Upper lobe of right lung (tissue), 1 donor: ENCODE measurements at places on chromosomes 7 and 10.
A peak's percentile ranks its signal among the peaks of the same experiment; 100 is the strongest.

DNA sequence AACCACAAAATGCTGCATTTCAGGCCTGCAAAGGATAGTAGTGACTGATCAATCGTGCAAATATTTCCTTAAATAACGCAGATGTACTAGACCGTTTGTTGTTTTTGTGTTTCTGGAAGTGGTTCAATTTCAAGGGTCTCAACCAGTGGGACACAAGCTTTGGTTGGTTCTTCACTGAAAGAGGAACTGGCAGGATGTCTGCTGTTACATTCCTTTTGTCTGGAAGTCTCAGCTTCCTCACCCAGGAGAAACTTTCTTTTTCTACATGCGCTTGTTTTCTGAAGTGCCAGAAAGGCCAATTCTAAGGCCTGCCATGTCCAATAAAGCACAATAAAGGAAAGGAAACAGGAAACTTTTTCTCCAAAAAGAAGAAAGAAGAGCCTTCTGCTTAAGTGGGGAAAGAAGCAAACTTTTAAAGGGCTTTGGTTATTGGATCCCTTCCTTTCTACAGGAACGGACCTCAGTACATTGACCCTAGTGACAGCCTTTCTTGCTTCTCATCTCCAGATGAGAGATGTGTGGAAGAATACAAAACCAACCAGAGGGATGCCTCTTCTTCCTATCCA is 4.1 kb downstream of the DKK1 start:
- DNase-seq: no peak

- no peak for DNase-seq
Measured at GRCh38 chr10:115214829-115215228, 121.7 kb downstream of the ATRNL1 start.

GRCh38 chr10:129521161-129522025 is 54.4 kb downstream of the MGMT start:
- DNase-seq: no peak

DNA sequence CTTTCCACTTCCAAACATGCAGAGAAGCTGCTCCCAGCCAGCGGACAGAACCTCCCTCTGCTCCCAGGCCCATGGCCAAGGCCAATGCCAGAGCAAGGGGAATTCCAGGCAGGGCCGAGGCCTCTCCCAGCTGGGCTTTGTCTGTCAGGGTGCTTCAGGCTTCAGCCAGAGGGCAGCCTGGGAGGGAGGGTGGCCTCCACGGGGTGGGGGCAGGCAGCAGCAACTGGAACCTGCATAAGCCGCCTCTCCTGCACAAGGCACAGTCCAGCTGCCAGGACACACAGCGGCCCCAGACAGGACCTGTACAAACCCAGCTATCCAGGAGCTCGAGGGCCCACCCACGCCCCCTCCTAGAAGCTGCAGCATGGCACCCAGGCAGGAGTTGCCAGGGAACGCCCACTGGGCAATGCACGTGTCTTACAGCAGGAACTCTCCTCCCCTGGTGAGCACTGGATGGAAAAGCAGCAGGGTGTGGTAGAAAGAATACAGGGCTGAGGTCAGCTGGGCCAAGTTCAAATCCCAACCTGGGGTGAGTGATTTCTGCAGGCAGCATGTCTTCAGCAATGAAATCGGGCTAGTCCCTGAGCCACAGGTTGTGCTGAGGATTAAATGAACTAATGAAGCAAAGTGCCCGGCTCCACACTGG is 7.6 kb downstream of the FAM53B start:
- DNase-seq: peak; percentile 89

GRCh38 chr7:82578430-82578829 is 134.9 kb upstream of the CACNA2D1 start:
- DNase-seq: no peak

- no peak for DNase-seq
Measured at GRCh38 chr10:61039868-61040267, 95.9 kb upstream of the RHOBTB1 start.

DNA sequence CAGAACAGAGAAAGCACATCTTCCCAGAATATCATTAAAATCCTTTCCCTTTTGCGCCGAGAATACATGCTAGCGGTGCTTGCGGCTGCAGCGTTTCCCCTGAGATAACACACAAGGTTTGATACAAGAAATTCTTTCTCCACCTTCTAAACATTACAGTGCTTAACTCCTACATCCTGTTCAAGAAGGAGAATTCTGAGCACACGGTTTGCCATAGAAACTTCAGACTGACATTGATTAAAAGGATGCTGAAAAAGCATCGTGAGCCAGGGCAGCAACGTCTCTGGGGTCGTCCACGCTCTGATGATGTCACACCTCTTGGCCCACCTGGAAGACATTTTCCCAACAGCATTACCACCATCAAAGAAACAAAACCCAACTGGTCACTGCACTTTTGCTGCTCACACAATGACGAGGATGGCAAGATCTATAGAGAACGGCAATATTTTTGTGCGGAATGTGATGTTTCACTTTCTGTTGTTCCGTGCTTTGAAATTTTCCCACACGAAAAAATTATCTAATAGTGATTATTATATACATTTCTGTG is 27.0 kb upstream of the PRSS1 start:
- no peak for DNase-seq

DNA sequence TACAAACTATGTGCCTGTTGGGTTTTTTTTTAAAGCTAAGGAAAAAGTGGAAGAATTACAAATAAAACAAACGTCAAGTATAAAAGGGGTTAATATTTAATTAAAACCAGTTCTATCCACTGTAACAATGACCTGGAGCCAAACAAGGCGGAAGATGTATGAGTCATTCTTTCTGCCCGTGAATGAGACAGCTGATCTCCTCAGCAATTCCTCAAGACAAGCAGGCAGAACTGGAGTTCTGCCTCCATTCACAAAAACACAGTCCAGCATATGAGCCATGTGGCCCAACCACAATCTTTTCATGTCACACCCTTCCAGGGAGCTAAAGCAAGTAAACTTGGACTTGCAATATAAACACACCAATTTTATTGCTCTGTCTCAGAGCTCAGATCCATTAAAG is 8.4 kb downstream of the ETV1 start:
- no peak for DNase-seq

DNA sequence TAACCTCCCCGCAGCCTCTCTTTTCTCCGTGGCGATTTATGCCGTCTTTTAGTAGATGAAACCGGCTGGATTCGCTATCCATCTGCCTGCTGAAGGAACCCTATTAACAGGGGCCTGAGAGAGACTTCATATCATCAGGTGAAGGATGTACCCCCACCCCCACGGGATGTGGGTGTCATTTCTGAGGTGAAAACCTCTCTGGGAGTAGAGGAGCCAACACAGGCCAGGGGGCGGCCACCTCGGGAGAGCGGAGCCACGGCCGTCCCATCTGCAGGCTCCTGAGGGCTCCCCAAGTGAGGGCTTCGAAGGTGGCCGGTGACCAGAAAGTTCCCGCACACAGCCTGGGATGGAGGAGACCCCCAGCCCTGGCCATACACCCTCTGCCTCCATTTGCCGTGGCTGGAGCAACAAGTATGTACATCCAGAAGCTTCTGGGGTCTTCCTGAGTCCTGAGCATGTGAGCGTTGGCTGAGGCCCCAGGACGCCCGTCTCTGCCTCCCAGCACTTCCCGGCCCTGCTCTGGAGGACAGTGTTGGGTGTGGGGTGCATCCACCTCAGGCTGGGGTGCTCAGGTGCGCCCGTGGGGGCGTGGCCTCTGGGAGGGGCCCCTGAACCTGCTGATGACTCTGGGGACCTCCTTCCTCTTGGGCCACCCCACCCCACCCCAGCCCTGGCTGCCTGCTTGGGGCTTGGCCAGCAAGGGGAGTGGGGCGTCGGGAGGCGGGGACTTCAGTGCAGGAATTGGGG is 84.7 kb downstream of the NKX6-2 start:
- peak; percentile 54 for DNase-seq

GRCh38 chr7:146655928-146656797 is 539.6 kb downstream of the CNTNAP2 start:
- no peak for DNase-seq

DNA sequence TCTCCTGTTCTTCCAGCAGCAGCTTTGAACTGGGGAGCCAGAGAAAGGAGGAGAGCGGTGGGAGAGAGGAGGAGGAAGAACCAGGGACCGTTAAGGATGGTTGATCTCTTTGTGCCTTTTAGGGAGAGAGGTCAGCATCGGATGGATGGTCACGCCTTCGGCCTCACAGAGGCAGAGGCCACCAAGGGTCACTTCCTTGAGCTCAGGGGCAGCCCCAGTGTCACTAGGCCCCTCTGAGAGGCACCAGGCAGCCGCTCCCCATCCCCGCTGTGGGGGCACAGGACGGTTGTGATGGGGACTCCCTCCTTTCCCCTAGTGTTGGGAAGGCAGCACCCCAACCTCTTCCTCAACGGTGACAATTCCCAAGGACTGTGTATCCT is 121.4 kb downstream of the DNAJB6 start:
- no peak for DNase-seq

- DNase-seq: no peak
Measured at GRCh38 chr7:27576360-27576944, 86.2 kb downstream of the HIBADH start.

DNA sequence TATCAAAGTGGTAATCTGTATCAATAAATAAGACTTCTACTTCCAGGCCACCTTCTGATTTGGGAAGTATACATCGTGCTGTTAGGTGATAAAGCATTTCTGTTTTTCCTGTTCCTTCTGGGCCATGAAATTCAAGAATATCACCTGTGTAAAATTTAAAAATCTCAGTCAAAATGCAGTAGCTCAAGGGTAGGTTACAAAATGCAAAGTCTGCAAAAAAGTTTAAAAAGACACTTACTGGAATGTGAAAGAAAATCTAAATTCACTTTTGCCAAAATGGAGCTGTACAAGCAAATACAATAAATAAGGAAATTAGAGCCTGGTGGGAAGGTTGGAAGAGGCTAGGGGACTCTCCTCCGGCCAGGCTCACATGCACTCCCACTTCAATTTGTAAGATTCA is 26.7 kb downstream of the XRCC2 start:
- no peak for DNase-seq

- no peak for DNase-seq
Measured at GRCh38 chr7:129906700-129907099, 46.1 kb downstream of the UBE2H start.

GRCh38 chr10:58585435-58585834 is 72.8 kb downstream of the BICC1 start:
- DNase-seq: no peak

GRCh38 chr10:103569896-103570295 is 76.4 kb downstream of the NEURL1 start:
- no peak for DNase-seq

GRCh38 chr10:49115015-49115795 is at the start of gene VSTM4:
Gene VSTM4, minus strand, starts transcription at chr10:49115522. Its CDS starts 37 bp downstream, at chr10:49115485.
- DNase-seq: peak; percentile 74

GRCh38 chr10:129187331-129187730 is 279.7 kb upstream of the MGMT start:
- no peak for DNase-seq

GRCh38 chr10:35136263-35136815 is 9.7 kb downstream of the CREM start:
- DNase-seq: no peak

DNA sequence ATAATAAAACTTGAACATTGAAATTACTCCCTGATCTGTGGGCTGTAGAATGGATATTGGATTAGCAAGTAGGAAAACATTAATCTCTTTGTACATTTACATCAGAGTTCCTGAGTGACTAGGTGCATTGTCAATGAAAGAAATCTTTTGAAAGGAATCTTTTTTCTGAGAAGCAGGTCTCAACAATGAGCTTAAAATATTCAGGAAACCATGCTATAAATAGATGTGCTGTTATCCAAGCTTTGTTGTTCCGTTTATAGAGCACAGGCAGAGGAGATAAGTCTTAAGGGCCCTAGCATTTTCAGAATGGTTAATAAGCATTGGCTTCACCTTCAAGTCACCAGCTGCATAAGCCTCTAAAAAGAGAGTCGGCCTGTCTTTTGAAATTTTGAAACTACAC is 41.3 kb upstream of the SLC16A12 start:
- DNase-seq: no peak

DNA sequence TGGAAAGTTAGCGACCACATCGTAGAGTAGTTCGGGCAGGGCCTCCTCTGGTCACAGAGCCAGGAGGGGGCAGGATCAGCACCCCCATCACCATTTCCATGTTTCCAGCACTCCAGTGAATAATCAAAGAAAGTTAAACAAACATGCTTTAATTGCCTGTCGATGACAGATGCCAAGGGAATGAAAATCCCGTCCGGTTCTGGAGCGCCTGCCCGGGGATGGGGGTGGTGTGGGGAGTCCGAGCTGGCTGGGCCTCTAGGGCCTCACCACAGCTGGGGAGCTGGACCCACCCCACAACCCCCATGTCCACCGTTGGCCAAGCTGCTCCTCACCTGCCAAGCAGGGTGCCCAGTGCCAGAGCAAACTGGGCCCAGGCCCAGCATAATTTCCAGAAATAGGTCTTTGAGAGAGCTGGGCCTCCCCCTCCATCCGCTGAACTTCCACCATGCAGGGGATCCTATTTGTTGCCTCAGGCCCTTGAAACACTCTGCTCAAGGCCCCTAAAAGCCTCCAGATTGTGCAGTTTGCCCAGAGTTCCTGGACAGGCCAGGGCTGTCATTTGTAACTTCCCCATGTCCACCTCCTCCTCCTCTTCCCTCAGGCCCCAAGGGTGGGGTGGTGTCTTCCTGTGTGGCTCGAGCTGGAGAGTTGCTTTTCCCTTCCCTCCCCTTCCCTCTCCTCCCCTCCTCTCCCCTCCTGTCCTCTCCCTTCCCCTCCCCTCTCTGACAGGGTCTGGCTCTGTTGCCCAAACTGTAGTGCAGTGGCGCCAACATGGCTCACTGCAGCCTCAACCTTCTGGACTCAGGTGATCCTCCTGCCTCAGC is 101.0 kb downstream of the MYL10 start:
- DNase-seq: peak; percentile 73

GRCh38 chr10:114031073-114031972 is 12.3 kb upstream of the ADRB1 start:
- DNase-seq: no peak

DNA sequence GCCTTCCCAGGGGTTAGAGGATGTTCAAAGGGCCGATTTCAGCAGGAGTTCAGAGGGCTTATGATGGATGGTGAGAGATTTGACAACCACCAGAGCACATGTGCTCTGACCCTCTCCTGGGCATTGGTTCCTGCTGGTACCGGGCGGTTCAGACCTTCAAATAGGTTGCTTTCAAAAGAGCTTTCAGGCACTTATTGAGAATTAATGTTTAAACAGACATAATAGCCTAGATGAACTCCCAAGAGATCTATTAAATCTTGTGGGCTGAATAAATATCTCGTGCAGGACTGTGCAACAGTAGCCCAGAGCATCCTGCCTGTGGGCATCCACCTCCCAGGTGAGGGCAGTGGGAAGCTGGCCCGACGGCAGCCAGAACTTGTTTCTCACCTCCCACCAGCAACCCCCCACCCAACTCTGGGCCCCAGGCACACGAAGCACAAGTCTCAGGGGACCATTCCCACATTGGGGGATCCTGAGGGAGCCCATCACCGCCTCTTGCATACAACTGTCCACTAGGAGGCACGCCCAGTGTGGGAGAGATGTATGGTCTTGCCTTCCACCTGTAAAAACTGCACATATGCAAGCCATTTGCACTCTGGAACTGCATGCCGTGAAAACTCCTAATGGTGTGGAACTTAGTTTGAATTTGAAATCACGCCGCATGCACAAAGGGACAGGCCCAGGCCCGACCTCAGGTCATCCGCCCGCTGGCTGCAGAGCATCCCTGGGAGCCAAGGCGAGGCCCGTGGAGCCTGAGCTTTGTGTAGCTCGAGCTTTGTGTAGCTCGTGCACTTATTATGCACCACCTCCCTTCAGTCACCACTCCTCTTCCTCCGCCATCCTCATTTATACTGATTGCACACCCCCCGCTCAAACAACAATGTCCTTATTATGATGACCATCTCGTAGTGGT is 147.8 kb downstream of the ADCY1 start:
- no peak for DNase-seq

GRCh38 chr7:17554341-17555015 is 256.0 kb downstream of the AHR start:
- DNase-seq: no peak
